ENCODE measurements at places on chromosomes 3 and 15.

GRCh38 chr3:38114875-38115644, 21.9 kb downstream of the ACAA1 start:
- DNase-seq = no peak

DNA sequence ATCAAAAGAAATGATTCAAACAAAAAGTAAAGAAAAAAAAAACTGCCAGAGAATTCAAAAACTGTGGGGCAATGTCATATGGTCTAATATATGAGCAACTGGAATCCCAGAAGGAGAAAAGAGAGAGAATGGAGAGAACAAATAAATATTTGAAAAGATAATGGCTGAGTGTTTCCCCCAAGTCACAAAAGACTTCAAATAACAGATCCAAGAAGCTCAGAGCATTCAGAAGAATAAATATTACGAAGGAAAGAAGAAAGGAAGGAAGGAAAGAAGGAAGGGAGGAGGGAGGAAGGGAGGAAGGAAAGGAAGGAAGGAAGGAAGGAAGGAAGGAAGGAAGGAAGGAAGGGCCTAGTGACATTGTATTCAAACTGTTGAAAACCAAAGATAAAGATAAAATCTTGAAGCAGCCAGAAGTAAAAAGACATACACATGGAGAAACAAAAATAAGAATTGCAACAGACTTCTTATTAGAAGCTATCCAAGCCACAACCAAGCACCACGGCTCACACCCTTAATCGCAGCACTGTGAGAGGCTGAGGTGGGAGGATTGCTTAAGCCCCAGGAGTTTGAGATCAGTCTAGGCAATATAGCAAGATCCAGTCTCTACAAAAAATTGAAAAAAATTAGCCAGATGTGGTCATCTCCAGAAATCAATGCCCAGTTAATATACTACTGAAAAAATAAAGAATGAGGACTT, 118.9 kb upstream of the IGSF10 start:
- no peak for DNase-seq

GRCh38 chr3:124227150-124227630, 235.3 kb upstream of the ROPN1 start:
- no peak for DNase-seq

DNA sequence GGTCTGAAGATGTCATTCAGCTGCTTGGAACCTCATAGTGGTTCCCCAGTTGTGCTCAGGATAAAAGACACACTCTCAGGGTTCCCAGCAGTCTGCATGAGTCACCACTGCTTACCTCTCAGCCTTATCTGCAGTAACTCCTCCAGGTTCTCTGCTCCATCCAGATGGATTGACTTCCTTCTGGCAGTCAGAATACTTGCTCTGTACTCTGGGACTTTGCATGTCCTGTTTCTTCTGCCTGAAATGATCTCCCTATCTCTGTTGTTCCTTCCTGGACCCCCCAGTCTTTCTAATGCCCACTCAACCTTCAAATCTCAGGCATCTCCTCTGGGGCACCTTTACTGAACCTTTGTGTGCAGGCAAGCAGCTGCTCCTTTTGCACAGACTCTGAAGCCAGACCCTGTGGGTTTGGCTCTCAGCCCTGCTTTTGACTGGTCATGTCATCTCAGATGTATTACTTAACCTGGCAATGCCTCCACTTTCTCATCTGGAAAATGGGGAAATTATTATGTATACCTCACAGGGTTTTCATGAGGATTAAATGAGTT, 38.4 kb downstream of the ITPR1 start:
- no peak for DNase-seq

DNA sequence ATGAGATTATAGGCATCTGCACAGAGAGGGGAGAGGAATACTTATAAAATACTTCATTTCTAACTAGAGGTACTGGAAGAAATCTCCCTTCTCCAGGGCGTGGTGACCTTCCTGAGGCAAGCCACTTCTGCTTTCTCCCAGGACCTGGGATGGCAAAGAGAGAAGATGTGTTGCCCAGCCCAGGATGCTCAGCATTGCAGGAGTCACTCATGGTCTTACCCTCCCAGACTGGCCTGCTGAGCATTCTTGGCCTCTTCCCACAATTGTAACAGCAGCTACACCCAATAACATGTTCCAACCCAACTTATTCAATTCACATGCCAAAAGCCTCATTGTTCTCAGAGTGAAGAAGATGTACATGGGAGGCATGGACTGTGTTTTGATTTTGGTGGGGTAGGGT, 37.9 kb downstream of the IL20RB start:
- no peak for DNase-seq

- no peak for DNase-seq
Measured at GRCh38 chr3:1088503-1088902, 4.3 kb upstream of the CNTN6 start.
